NCI-H1930 (cell line): ENCODE measurements at places on chromosomes 5 and 9.

DNA sequence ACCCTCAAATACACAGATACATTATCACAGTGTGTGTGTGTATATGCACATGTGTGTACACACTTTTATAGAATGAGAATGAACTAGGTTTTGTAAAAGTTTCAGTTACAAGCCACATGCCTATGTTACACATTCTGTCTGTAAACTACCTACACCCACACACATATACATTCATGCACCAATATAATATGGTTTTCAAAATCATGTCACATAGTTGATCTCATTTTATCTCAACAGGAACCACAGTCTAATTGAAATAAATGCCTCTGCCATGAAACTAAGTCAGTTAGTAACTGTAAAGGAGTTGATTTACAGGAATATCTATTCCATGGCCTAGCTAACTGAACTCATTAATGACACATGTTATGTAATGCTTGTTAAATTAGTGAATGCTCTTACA is 646.6 kb downstream of the PDE4D start:
- no peak for DNase-seq

DNA sequence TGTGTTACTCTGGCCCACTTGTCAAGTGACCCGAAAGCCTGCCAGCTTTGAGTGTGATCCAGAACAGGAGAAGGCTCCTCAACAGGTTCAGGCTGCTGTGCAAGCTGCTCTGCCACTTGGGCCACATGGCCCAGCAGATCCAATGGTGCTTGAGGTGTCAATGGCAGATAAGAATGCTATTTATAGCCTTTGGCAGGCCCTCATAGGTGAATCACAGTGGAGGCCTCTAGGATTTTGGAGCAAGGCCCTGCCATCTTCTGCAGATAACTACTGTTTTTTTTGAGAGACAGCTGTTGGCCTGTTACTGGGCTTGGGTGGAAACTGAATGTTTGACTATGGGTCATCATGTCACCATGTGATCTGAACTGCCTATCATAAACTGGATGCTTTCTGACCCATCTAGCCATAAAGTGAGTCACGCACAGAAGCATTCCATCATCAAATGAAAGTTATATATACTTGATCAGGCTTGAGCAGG is 180.8 kb downstream of the CARTPT start:
- no peak for DNase-seq

DNA sequence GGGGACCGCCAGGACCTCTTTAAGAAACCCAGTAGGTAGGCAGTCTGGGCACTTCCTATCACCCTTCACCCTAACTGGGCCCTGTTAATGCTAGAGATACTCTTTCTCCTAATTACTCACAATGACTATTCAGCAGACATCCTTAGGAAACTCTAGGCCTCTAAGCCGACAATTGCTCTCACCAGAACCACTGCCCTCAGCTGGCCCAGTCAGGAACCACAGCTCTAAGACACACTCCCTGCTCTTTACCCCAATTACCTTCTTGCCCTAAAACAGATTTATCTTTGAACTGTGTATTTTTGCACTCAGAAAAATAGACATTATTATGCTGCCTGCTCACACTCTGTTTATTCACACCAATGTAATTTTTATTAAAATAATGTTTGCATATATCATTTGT is 432.6 kb upstream of the SLC30A5 start:
- DNase-seq = no peak

DNA sequence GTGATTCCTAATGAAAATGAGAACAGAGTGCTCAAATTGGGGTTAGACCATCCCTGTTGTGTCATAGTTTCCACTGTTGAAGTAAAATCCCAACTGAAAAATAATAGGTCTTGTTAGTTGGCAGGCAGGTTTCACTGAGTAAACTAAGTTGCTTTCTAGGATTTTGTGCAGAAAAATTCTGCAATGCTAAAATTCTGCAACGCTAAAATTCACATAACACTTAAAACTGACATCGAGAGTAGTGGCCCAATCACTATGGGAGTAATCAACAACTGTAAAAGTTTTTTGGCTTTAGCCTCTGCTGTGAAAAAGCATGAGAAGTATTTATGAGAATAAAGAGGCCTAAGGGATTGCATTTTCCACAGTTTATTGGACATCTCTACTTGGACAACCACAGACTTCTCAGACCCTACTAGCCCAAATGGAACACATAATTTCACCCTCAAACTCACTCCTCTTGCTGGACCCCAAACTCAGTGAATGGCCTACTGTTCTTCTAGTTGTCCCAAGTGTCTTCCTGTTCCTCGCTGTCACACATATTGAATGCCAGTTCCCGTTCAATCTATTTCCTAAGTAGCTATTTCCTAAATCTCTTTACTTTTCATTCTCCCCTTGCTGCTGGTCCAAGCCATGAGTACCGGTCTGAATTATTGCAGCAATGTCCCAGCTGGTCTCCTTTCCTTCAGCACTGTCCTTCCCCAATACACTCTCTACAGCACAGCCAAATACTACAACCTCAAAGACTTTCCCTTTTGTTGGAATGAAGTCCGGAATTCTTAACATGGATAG is 355.4 kb downstream of the PDE4D start:
- DNase-seq = no peak

GRCh38 chr5:126718236-126718868 is 58.6 kb upstream of the LMNB1 start:
- DNase-seq = no peak

- no peak for DNase-seq
These were observed 363.2 kb downstream of the GLIS3 start for GRCh38 chr9:3936520-3937235.

- no peak for DNase-seq
These were observed 664.0 kb downstream of the NR2F1-AS1 start for GRCh38 chr5:92917044-92917443.

GRCh38 chr9:71980266-71981190 is 69.1 kb downstream of the C9orf85 start:
- DNase-seq = no peak

DNA sequence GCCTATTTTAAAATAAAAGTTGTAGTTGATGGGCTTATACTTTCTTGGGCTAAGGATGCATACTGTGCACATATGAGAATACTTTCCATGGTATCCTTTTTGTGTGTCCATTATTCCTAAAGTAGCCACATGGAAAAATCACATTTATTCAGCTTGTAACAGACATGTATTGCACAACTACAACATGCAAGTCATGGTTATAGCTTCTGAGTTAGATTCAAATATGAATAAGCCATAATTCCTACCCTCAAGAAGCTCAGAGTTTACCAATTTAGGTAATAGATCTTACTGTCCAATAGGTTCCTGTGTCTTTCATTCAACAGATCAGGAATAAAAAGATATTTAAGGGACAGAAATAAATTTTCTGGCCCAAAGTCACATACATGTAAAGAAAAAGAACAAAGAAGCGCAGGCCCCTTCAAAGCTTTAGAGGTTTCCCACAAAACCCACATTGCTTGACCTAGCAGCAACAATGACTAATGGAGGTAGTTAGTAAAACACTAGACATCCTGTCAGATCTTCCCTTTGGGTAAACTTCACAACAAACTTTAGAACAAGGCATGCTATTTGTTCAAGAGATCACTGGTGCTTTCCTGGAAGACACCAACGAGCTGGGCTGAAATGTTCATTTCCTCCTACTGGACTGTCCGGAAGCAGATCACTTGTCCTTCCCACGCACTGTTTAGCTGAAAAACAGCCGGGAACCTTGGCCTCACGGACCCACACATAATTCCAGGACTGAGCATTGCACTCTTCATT is 78.4 kb upstream of the ITGA1 start:
- no peak for DNase-seq

GRCh38 chr5:125057912-125058826 is 311.7 kb upstream of the ZNF608 start:
- peak; percentile 8 for DNase-seq

GRCh38 chr5:138725818-138726416 is 27.3 kb upstream of the CTNNA1 start:
- no peak for DNase-seq

DNA sequence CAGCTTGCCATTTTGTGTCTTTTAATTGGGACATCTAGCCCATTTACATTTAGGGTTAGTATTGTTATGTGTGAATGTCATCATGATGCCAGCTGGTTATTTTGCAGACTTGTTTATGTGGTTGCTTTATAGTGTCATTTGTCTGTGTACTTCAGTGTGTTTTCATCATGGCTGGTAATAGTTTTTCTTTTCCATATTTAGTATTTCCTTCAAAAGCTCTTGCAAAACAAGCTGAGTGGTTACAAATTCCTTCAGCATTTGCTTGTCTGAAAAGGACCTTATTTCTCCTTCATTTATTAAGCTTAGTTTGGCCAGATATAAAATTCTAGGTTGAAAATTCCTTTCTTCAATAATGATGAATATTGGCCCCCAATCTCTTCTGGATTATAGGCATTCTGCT is 28.5 kb upstream of the TNFSF15 start:
- no peak for DNase-seq

DNA sequence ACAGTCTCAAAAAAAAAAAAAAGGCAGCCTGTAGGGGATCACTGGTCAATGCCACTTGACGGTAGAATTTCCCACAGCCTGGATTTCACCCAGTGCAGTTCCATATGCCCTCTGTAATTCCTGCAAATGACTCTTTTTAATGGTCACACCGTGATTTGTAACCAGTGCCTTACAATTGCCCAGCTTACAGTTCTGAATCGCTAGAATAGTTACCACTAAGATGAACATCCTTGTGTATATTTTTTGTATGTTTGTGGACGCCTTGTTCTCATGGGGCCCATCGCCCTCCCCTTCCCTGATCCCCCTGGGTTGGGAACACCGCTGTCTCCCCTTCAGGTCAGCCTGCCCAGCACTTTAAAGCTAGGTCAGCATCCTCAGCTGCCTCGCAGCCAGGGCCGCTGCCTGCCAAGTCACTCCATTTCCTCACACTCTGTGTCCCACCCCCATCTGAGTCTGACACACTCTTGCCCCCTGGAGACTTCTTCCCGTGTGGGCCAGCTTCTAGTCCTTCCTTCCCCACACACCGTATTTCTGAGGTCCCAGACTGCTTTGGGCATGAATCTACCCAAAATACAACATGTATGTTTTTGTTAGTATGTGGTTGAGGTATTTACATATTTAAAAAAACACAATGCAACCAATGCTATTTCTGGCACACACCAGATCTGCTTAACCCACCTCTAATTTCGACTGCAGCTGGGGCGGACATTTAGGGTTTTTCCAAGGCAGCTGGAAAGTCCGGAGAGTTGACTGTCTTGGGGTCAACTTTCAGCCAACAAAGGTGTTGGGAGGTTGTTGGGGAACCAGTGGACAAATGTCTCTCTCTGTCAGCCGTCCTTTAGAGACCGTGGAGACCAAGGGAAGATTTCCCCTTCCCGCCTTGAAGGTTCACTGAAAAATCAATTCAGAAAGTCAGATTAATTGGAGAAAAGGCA is 120.5 kb upstream of the NEK6 start:
- no peak for DNase-seq

GRCh38 chr5:171596391-171596878 is 177.0 kb downstream of the FGF18 start:
- no peak for DNase-seq

DNA sequence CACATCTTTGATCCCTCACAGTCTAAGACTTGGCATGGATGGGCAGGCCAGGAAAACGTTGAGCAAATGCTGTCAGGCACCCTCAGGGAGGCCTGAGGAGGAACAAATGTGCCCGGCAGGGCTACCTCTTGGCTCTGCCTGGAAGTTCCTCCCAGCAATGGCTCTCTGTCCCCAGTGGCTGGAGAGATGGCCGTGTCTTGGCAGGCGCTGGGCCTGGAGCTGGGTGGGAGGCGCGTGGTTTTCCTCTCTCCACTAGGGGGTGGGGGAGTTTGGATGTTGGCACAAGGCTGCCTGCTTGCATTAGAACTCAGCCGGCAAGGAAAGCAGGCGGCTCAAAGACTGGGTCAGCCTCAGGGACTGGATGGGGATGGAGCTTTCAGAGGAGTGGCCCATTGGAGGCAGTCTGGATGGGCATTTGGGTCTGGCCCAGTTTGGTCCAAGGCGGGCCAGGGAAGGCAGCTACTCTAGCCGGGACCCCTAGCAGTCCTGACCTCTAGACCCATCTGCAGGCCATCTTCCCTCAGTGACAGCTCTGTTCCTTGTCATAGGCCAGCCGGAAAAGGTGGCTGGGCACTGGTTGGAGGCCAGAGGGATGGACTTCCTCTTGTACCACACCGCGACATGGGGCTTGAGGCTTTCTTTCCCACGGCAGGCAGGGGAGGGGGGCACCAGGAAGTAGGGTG is 68.2 kb upstream of the STC2 start:
- DNase-seq = no peak

DNA sequence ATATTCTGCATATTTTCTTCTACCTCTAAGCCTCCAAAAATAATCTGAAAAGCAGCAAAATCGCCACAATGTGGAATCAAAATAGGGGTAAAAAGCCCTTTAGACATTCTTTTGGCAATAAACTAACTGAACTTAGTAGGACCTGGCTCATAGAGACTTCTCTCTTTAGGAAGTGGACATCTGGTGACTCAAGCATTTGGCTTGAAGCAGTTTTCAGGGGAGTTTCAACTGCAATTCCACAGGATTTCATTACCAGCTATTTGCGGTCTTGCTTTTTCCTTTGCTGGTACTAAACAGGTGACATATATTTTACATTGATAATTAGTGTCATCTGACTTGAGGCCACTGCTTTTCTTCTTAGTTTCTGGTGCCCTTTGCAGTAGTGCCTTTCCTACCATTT is 173.2 kb upstream of the FBN2 start:
- no peak for DNase-seq

GRCh38 chr5:167479779-167480178 is 811.7 kb upstream of the WWC1 start:
- no peak for DNase-seq

GRCh38 chr9:80995759-80996158 is 693.6 kb downstream of the TLE1 start:
- DNase-seq = no peak

GRCh38 chr9:128523199-128523925 is 18.8 kb downstream of the GLE1 start:
- DNase-seq = no peak

GRCh38 chr5:74017786-74018211 is 391.8 kb downstream of the ARHGEF28 start:
- peak; percentile 44 for DNase-seq

DNA sequence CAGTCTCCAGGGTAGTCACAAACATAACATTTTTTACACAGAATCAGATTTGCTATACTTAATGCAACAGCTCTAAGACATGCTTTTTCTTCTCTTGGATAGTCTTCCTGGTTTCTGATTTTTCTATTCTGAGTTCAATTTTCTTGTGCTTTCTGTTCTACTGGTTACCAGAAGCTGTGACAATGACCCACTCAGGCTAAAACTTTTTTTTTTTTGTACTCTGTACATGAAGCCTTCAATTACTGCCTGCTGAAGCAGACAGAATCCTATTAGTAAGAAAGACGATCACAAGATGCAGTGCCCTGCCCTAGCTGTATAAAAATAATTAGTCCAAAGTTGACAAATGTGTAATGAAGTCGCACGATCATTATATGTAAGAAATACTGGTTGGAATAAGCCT is 231.1 kb upstream of the TBCA start:
- no peak for DNase-seq
